Stimulated activated CD4-positive, alpha-beta T cell treated with anti-CD3 and anti-CD28 coated beads, Interleukin-1b, Interleukin-23, amount 100 ng/mL, for 4 hours (primary cell): ENCODE measurements at places on chromosomes 12 and 14.

DNA sequence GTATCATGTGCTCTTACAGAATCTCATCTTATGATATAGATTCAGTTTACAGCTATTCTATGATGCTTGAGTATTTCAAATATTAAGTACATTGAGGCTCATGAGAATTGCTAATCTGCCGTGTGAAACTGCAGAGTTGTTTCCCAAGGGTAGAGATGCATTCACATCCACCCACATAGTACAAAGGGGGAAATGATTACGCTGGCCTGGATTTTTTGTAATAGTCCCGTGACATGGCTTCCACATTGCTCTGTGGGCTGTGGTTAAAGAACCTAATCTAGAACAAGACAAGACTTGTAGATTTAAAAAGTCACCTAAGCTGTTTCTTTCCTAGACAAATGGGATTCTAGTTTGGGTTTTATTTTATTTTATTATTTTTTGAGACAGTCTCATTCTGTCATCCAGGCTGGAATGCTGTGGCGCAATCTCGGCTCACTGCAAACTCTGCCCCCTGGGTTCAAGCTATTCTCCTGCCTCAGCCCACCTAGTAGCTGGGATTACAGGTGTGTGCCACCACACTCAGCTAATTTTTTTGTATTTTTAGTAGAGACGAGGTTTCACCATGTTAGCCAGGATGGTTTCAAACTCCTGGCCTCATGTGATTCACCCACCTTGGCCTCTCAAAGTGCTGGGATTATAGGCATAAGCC is 13.0 kb upstream of the RIOX1 start:
- DNase-seq, result no peak

DNA sequence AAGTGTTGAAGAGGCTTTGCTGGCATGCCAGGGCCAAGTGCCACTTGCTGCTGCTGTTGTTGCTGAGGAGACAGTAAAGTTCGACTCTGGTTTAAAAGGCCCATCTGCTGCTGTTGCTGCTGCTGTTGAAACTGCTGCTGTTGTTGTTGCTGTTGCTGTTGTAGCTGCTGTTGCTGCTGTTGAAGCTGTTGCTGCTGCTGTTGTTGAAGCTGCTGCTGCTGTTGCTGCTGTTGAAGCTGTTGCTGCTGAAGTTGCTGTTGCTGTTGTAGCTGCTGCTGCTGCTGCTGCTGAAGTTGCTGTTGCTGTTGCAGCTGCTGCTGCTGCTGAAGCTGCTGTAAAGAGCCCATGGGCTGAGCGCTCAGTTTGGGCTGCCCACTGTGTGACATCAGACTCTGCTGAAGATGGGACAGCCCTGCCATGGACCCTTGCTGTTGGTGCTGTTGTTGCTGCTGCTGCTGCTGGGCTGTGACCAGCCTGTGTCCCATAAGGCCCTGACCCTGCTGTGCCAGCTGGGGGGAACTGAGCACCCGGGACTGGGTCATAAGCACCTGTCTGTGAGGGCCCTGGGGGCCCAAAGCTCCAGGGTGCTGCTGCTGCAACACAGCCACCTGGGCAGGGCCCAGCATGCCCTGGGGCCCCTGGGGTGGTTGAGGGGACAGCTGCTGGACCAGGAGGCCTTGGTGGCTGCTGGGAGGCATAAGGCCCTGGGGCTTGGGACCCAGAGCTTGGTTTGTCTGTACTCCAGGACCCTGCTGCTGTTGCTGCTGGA is 14.3 kb upstream of the PRKAG1 start:
- DNase-seq, result no peak

- DNase-seq, result no peak
Measured at GRCh38 chr14:75989134-75989533, 3.6 kb downstream of the IFT43 start.

DNA sequence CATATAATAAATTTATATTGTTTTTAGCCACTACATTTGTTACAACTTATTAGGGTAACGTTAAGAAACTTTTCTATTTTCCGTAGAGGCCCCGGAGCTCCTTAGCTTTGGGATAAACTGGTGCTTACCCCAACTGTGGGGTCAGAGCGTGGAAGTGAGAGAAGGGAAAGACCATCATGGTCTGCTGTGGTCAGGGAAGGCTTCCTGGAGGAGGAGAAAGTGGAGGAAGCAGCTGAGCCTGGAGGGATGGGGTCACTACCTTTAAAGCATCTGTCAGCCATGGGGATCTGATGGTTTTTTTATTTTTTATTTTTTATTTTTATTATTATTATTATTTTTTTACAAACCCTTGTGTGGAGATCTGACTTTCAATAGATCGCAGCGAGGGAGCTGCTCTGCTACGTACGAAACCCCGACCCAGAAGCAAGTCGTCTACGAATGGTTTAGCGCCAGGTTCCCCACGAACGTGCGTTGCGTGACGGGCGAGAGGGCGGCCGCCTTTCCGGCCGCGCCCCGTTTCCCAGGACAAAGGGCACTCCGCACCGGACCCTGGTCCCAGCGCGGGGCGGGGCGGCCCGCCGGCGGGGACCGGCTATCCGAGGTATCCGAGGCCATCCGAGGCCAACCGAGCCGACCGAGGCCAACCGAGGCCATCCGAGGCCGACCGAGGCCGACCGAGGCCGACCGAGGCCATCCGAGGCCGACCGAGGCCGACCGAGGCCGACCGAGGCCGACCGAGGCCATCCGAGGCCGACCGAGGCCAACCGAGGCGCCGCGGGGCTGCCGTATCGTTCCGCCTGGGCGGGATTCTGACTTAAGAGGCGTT is 1101.2 kb upstream of the TMEM132C start:
- DNase-seq, result peak; percentile 83

DNA sequence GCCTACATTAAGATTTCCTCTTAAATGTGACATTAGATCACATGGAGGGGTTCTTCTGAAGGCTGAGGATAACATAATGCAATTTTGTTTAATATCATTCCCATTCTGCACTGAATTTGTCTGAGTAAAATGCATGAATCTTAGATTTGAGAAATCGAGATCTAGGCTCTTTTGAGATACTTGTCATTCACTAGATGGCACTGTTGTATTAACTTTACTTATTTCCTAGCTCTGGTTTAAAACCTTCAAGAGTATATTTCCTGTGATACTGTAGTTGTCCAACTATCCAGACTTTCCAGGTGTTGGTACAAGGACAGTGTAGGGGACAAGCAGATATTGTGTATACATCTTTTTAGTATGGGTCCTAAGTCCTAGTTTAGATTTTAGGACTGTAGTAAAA is 91.7 kb upstream of the SEL1L start:
- DNase-seq, result no peak

DNA sequence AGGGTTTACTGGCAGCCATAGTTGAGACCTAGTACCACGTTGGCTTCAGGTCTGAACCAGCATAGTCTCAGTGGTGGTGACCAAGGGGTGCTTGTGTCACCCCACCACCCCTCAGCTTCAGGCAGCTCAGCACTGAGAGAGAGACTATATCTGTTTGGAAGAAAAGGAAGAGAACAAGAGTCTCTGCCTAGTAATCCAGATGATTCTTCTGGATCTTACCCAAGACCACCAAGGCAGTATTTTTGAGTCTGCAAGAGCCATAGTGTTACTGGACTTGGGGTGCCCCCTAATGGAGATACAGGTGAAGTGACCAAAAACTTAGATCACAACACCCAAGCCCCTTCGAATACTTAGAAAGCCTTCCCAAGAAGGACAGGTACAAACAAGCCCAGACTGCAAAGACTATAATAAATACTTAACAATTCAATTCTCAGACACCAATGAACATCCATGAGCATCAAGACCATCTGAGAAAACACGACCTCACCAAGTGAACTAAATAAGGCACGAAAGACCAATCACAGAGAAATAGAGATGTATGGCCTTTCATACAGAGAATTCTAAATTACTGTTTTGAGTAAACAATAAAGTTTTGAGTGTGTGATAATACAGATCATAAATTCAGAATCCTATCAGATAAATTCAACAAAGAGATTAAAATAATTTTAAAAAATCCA is 107.0 kb downstream of the HELB start:
- DNase-seq, result peak; percentile 40

- DNase-seq, result no peak
Measured at GRCh38 chr14:86057018-86057667, 527.2 kb downstream of the FLRT2 start.

DNA sequence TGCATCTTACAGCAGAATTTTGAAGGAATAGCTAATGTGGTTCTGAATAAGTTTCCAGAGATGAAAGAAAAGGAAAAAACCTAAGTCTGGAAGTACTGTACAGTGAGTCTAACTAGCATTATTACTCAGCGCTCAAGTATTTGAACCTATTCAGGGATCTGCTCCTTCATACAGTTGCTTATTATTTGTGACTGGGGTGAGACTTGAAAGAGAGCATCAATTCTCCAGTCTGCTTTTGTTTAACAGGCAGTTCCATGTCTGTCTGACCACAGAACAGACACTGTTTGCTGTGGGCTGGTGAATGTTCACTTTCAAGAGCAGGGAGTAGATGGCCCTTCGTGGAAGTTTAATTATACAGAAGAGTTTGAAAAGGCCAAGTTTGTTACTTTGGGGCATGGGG is 9.3 kb downstream of the ETV6 start:
- no peak for DNase-seq

GRCh38 chr14:51304438-51304837 is 64.4 kb downstream of the TMX1 start:
- DNase-seq, result no peak

DNA sequence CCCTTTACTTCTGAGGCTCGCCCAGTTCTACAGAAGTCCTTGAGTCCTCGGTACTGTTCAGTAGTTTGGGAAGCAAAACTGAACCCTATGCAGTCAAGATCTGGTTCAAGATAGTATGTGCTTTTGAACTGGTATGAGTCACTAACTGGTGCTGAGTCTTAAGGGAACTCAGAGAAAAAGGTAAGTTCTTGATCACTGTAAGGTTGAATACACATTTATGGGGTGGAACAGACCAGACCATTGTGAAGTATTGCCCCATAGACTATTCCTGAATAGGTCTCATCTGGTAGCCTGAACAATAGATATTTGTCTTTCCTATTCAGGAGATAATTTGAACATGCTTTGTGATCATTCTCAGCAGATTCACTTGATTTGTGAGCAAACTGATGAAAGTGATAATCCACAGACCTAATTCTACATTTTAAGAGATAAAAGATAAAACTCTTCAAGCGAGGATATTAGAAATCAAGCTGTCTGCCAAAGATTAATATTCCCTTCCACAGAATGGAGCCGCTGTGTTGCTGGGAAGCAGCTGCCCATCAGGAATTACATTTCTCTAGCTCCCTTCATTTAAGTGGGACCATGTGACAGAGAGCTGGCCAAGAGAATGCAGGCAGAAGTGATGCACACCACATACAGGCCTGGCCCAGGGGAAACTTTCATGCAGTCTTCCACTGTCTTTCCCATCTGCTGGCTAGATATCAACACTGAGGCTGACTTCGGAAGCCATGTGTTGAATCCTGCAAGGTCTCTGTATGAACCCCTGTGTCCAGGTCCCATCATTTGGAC is 369.8 kb upstream of the GARIN6 start:
- DNase-seq, result no peak

DNA sequence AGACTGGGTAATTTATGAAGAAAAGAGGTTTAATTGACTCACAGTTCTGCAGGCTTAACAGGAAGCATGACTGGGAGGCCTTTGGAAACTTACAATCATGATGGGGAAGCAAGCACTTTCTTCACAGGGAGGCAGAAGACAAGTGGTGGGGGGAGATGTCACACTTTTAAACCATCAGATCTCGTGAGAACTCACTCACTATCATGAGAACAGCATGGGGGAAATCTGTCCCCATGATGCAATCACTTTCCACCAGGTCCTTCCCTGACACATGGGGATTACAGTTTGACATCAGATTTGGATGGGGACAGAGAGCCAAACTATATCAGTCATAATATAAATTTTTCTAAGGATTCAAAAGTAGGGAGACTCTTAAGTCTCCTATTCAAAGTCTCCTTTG is 46.0 kb downstream of the SPIC start:
- DNase-seq, result no peak

GRCh38 chr14:29911810-29912209 is 15.8 kb downstream of the PRKD1 start:
- no peak for DNase-seq

- no peak for DNase-seq
Measured at GRCh38 chr12:124512667-124513296, 54.6 kb downstream of the NCOR2 start.

DNA sequence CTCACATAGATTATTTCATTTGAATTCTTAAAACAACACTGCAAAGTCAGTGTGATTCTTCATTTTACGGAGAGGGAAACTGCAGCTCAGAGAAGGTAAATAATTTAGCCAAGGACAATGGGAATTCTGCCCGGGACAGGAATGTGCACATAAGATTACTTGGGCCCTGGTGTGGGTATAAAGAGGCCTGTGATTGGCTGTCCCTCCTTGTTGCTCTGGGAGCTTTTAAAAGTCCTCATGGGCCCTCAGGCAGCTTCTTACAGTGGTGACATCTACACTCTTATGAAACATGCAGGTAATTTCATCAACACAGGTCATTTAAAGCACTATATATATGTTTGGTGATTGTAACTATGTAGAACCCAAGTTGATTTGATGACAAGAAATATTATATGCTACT is 100.3 kb downstream of the ESR2 start:
- no peak for DNase-seq

- DNase-seq, result no peak
Measured at GRCh38 chr14:35470755-35471154, 63.2 kb upstream of the INSM2 start.

- DNase-seq, result no peak
Measured at GRCh38 chr12:45326358-45326975, 110.6 kb downstream of the ANO6 start.

GRCh38 chr14:80658155-80658554 is 283.4 kb downstream of the CEP128 start:
- DNase-seq, result no peak

GRCh38 chr12:62537551-62537950 is 70.9 kb downstream of the MON2 start:
- DNase-seq, result no peak

GRCh38 chr12:132407992-132408391 is 78.6 kb upstream of the GALNT9 start:
- no peak for DNase-seq

DNA sequence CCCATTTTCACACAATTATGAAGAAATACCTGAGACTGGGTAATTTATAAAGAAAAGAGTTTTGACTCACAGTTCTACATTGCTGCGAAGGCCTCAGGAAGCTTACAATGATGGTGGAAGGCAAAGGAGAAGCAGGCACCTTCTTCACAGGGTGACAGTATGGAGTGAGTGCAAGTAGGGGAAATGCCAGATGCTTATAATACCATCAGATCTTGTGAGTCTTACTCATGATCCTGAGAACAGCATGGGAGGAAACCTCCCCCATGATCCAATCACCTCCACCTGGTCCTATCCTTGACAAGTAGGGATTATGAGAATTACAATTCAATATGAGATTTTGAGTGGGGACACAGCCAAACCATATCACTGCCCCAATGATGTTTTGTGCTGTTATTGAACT is 189.3 kb upstream of the CRY1 start:
- no peak for DNase-seq

- DNase-seq, result peak; percentile 32
Measured at GRCh38 chr12:39441963-39442830, 723 bp downstream of the KIF21A start.

- no peak for DNase-seq
Measured at GRCh38 chr14:91394105-91395081, 23.2 kb downstream of the CCDC88C start.

GRCh38 chr12:69686731-69687130 is 12.4 kb downstream of the BEST3 start:
- no peak for DNase-seq
